Osteoblast (primary cell): ENCODE measurements at places on chromosomes 4 and X. TPM values are rescaled to one million over a fixed set of nuclear protein-coding genes. Genes with fewer than 3 reads are reported as not detected.

The TMEM154 gene
- 1.8 and 2.9 TPM in 2 replicates for total RNA-seq

GRCh38 chr4:123833171-123833643, 436.6 kb downstream of the SPRY1 start:
- DNase-seq: peak; percentile 67

DNA sequence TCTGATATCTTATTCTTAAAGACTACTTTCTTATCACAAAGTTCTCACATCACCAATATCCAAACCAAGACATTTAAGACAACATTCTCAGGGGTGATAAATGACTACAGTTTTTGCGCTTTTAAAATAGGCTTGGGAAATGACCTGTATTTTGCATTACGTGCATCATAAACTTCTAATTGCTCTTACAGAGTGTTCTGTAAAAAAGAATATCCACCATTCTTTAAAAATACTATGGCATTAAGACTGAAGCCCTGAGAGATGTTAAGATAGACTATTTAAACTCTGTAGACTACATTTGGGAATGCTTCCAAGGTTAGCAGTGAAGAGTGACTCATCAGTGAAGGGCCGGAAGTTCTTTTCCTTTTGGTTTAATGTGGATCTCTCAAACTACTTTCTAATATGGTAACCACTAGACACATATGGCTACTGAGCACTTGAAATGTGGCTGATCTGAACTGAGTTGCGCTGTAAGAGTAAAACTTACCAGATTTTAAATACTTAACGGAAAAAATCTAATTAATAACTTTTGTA, 518.8 kb upstream of the FTHL17 start:
- DNase-seq: no peak

The PDGFC gene
- 145 and 147 TPM in 2 replicates for total RNA-seq

The CENPVL1 gene
- total RNA-seq: not detected in 2 replicates

DNA sequence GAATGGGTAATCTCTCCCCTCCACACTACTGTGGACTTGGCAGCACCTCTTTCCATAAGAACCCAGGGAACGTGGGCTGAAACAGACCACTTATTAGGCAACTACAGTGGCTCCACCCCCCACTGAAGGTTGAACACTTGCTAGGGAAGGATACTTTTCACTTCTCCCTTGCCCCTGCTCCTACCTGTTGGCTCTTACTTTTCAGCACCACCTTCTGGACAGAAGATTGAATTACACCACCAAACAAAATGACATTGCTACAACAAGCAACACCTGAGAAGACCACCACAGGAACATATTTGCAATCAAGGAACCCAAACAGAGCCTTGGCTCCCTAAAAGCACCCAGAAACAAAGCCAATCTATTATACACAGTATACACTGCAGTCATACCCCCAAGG, 132.1 kb upstream of the CXCL13 start:
- DNase-seq: no peak

DNA sequence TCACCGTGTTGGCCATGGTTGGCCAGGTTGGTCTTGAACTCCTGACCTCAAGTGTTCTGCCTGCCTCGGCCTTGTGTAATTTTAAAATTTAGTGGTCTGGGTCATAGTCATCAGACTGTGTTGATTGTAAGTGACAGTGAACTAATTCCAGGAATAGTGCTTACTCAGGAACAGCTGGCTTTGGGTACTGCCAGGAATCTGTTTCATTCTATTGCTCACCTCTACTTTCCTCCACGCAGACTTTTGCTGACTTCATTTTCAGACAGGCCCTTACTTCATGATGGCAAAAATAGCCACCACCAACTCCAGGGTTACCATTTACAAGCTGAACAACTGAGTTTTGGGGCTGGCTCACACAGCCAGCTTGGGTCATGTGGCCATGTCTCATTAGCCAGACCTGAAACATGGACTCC, 54.6 kb downstream of the FNIP2 start:
- DNase-seq: no peak

DNA sequence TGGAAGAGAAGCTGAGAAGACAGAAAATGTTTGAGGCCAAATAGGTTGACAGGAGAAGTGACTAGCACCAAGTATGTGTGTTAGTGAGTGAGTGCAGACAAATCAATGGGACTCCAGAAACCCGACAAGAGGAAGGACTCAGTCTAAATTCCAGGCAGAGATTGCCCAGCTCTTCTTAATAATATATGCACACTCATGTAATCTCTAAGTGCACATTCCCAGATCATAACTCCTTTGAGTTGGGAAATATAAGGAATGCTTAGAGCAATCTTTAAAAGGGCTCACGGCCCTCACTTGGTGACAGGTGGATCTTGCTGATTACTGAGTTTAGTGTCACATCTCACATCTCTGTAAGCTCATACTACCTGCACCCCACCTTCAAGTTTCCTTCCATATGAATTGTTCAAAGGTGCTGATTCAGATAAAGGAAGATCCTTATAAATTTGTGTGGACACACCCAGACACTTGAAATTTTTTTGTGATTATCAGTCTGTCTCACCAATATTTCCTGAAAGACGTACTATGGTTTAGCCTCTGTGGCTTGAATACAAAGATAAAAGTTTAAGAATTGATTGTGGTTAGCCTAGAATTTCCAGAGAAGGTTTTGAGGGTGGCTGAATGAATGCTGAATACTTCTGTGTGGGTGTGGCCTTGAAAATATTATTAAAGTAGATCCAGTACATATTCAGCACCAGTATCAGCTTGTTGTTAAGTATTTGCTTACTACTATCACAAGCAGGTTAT, 205.1 kb upstream of the UGT8 start:
- DNase-seq: no peak

DNA sequence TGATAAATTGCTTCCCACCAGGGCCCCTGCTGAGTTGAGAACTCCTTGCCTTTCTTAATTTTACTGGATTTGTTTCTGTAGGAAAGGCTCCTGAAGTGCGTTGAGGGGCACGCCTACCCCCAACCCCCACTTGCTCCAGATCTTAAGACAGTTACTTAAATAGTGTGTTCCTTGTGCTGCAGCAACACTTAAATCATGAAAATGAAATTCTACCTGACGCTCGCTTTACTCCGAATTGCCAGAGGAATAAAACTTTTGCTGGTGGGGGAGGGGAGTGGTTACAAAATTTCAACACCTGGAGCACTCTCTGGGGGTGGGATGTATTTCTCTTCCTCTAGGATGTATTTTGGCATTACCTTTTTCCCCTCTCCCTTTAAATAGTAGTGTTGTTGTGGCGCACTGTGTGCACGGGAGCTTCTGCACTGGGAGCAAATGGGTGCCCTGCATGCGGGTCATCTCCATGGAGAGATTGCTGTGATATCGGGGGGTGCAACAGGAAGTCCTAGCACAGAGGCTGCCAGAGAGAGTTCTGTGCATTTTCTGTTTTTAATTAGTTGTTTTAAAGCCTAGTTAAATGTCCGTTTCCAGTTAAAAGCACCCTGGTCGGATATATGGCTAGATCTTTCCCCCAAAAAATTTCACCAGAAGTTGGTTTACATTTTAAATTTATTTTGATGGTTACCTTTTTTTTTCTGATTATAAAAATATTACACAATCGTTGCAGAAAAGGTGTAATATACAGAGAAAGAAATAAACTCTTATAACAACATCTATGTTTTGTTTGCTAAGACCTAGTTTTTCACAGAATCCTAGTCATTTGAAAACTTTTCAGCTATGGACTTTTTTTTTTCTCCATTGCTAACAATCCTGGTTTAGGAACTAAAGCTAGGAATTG, 207.7 kb downstream of the SOWAHB start:
- no peak for DNase-seq

DNA sequence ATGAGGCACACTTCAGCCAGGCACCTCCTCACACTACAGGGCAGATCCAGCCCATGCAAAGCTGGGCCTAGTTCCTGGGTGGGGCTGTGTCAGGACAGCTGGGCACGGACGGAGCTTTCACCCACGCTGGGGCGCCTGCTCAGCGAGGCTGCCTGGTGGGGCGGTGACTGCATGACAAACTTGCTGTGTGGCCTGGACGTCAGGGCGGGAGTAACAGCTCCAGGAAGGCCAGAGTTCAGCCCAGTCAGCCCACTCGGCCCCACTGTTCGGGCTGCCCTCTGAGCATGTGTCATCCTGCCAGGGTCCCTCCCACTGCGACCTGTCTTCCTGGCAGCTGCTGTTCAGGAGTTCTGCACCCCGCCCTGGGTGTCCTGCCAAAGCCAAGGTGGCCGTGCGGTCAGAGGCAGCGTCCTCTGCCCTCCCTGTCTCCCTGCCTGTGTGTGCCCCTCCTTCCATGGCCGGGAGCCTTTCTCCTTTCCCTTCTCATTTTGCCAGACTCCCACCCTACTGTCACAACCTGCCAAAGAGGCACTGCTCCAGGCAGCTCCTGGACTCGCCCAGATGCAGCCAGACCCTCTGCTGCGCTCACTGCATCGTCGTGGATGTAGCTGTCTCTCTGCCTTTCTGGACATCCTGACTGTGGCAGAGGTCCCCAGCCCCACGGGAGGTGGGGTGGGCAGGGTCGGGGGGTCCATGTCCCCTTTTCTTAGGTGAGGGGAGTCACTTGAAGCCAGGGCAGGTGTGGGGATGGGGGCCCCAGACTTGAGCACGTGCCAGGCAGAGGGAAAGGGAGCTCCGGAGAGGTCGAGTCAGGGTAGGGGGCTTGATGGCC, 33.0 kb upstream of the KIAA0232 start:
- peak; percentile 95 for DNase-seq

The TEX28 gene
- not detected in 2 replicates for total RNA-seq

The GAGE12G gene
- total RNA-seq: not detected in 2 replicates

- no peak for DNase-seq
These were observed 582.6 kb upstream of the ACTRT1 start for GRCh38 chrX:128634754-128635153.

DNA sequence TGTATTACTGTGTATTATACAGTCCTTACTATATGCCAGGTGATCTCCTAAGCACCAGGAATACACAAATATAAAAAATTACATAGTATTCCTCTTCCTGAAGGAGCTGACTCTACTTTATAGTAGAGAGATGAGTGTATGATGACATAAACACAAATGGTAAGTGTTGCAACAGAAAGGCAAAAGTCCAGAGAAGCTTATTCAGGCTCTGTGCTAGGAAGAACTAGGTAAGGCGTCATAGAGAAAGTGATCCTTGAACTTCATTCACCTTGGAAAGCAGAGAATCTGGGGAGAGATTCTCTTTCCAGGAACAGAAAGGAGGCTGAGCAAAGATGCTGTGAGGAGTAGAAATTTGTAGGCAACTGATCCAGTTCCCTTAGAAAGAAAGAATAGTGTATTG, 115.0 kb upstream of the KCNIP4 start:
- DNase-seq: no peak

DNA sequence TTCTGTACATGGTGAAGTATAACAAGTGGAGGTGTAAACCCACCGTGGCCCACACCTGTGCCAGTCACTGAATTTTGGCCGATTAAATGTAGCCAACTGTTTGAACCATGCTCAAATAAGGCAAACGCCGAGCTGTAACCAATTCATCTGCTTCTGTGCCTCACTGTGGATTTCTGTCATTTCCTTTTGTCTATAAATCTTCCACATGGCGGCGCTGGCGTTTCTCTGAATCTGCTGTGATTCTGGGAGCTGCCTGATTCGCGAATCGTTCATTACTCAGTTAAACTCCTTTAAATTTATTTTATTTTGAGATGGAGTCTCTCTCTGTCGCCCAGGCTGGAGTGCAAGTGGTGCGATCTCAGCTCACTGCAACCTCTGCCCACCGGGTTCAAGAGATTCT, 19.2 kb downstream of the SUPT20HL2 start:
- DNase-seq: no peak

The FGF5 gene
- total RNA-seq: 7.7 and 10.5 TPM in 2 replicates

The FAM200B gene
- 22.7 and 31.8 TPM in 2 replicates for total RNA-seq

DNA sequence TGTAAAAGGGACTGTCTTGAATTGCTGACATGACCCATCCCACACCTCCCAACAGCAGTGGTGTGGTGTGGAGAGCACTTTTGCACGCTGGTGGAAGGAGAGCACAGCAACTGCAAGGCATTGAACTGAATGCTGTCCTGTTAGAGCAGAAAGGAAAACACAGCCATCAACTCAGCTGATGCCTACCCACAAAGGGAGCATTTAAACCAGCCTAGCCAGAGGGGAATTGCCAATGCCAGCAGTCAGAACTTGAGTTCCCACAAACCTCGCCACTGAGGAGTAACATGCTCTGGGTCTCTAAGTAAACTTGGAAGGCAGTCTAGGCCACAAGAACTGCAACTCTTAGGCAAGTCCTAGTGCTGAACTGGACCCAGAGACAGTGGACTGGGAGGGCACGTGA, 31.9 kb downstream of the MAGED4 start:
- no peak for DNase-seq

The SOD3 gene
- total RNA-seq: 2.1 and 4.3 TPM in 2 replicates

- no peak for DNase-seq
These were observed 3.7 kb upstream of the ZNF718 start for GRCh38 chr4:120616-121015.

- peak; percentile 90 for DNase-seq
These were observed 108.4 kb upstream of the ATXN3L start for GRCh38 chrX:13428053-13428786.

The ATP1B4 gene
- not detected in 2 replicates for total RNA-seq

DNA sequence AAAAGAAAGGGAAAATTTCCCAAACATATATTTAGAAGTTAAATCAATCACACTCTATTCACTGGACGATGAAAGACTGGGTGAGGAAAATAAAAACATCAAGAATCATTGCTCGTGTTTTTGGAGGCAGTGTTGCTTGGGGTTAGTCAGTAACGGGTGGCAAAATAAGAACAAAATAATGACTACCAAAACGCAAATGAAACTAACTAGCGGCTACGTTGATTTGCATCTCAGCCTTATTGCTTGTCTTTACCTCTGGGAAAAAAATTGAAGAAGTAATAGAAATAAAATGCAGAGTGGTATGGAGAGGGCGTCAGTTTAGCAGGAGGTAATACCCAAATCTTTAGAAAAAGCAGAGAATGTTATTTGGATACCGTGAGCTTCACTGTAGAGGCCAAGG, 86.4 kb upstream of the SORBS2 start:
- DNase-seq: no peak

GRCh38 chr4:128354205-128354821, 66.7 kb upstream of the PGRMC2 start:
- DNase-seq: peak; percentile 66

The TCEAL6 gene
- total RNA-seq: not detected in 2 replicates

DNA sequence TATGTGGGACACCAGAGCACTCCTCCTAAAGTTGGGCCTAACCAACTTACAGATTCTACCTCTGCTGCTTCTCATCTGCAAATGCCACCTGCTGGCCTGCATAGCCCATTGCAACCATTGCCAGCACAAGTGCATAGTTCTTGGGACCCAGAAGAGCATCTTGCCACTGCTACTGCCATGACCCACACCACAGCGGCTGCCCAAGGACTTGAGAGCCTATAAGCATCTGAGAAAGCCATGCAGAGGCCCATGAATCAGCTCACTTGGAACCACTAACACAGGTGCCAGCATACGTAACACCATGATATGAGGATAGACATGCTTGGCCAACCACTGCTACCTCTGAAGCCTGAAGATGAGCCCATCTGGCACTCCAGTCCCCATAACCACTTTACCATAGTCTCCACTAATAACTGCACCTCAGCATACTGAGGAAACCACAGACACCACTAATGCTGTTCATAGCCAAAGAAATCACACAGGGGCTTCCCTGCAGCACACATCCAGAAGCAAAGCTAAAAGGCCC, 258.1 kb upstream of the AGTR2 start:
- DNase-seq: peak; percentile 37

The MAGEC1 gene
- total RNA-seq: not detected in 2 replicates
